ENCODE measurements at places on chromosomes 7 and 10.

DNA sequence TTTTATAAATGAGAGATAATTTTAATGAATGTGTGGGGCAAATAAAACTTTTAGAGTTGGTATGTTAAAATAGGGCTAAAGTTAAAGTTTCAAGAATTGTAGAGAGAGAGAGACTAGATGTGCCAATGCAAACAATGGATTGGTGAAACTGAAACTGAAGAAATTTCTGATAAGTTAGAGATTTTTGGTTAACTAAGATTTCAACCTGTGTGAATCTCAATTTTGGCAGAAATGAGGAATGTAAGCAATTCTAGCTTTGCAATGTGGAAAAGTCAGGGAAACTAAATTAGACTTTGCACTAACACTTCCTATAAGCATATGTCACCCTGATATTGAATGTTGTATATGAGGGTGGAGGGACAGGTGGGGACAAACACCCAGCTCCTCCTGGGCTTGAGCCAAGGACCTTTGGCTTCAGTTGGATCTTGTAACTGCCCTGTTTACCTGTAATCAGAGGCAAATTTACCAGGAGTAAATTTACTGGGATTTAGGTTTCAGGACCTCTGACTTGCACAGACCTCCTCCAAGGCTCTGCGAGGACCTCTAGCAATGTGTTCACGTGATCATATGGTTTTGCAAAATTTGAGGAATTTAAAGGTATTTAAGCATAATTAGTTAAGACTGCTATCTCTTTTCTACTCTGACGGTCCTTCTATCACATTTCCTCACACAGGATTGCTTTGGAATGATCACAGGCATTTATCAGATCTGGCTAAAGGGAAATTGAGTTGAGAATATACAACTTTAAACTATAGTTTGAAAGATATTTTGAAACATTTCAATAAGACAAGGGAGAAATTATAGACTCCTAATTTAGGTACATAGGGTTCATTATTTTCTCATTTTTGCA, 33.1 kb upstream of the RPA3 start:
- no peak for DNase-seq

DNA sequence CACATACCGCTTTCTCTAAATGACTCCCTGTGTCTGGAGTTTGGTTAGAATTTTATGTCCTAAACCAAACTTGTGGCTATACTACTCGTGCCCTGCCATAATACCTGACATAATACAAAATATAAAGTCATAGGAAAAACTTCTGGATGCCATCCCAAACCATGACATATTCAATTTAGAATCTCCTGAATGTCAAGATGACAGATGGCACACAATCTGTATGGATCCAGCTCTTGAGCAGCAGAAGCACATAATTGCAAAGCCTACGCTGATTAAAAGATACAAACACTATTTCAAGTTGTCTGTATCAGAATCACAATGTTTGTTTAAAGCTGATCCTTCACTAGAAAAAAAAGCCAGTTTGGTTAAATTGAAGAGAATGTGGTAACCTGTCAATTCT, 22.4 kb upstream of the CDC14C start:
- no peak for DNase-seq

- DNase-seq, result no peak
Observed at GRCh38 chr7:46841248-46841647, 740.7 kb downstream of the TNS3 start.

- DNase-seq, result no peak
Observed at GRCh38 chr10:123633106-123633505, 33.0 kb upstream of the GPR26 start.

DNA sequence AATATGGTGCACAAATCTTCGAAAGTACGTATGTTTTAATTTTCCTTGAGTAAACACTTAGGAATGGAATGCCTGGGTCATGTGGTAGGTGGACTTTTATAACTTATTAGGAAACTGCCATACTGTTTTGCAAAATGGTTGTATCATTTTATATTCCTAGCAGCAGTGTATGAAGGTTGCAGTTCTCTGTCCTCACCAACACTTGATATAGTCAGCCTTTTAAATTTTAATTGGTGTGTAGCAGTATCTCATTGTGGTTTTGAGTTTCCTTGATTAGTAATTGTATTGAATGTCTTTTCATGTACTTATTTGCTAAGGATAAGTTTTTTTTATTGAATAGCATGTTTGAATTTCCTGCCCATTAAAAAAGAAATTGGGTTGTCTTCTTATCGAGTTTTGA, 926 bp upstream of the PCBD1 start:
- DNase-seq, result no peak

DNA sequence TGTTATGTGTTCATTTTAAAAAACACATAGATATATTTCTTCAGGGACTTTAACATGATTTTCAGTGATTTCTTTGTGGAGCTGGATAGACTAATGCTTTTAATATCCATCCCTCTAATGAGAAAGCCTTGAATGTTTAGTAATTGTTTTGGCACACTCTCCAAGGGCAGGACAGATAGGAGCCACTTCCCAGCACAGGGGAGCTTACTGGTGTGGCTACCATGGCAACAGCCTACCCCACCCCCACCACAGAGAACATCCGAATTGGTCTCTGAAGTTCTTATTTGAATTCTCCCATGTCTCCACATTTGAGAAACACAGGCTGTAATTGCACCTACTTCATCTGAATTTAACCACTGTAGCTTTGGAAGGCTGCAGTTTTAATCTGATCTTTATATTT, 87.7 kb downstream of the PRKG1 start:
- DNase-seq, result no peak

GRCh38 chr7:7668706-7669105, 28.2 kb downstream of the UMAD1 start:
- DNase-seq, result no peak

- no peak for DNase-seq
Observed at GRCh38 chr7:51244885-51245284, 71.7 kb downstream of the COBL start.

DNA sequence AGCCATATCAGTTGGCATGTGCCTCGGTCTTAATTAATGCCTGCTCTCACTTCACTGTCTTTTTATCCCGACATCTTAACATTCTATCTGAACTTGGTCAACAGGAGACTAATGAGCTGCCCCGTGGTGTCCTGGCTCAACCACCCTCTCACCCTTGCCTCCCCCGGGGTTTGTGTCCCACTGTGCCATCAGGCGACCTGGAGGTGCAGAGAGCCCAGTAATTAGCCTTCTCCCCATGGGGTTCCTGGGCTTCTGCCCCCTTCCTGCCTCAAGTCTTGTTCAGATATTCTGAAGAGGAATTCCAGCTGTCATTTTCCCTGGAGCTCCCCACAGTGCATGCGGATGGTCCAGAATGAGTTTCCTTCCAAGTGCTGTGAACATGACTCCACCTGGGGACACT, 10.1 kb upstream of the JAKMIP3 start:
- no peak for DNase-seq

DNA sequence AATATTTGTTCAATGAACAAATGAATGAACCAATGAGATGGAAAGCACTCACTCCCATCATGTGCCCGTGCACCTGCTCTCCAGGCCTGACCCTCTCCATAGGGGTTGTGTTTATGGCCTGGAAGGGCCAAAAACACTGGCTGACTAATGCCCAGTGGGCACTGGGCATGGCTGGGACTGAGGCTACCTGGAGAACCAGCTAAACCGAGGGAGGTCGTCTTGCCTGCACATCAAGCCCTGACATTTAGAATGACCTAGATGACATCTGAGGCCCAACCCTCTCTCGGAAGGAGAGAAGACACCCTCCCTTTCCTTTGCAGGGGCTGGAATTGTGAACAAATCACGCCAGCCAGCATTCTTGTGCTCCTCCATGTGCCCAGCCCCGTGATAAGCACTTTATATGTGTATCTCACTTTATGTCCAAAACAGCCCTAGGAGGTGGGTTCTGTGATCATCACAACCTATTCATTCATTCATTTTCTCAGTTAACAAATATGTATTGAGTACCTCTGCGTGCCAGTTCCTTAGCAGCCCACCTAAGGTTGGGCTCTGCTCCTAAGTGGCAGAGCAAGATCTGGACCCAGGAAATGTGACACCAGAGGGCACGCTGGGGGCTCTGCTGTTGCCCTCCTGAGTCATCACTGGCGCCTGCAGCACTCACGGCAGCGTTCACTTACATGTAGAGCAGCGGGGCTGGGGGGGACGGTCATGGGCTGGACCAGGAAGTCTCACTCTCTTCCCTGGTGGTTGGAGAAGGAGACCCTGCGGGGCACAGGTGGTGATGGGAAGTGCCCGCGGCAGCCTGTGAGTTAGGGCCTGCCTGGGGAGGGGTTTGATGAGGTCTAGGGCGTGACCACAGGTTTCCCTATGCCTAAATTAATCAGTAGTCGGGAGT, 52.0 kb downstream of the TSPAN15 start:
- DNase-seq, result no peak

- no peak for DNase-seq
Observed at GRCh38 chr10:100282907-100283306, 3.6 kb downstream of the BLOC1S2 start.

DNA sequence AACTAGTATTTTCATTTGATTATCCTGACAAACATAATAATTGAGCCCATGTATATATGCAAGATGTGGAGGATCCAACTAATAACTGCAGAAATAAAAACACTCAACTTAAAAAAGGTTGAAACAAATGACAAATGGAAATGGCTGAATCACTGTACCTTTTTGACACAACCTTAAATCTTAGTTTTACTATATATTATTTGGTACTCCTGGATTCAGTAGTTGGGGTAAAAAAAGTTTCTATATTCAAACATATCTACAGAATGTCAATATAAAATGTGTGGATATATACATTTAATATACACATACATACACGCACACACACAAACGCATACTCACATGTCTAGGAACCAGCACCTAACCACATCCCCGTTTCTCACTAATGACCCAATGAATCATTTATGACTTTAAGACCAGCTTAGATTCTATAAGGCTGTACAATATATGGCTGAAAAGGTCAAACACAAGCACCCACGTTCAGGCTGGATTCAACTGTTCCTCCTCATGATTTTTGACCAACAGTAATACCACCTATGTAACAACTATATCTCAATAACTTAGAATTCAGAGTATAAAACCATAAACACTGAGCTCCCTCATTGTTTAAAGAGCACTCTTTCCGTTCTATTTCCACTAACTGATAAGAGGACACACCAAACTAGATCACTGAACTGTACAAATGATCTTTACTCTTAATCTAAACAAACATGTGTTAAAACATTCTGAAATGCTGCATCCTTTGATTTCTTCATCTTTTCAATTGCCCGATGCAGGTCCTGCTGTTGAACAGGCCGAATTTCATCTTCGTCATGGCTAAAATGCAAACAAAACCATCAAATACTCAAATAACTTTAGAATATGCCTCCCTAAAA, 63.8 kb downstream of the ATAD1 start:
- DNase-seq, result no peak

- DNase-seq, result no peak
Observed at GRCh38 chr10:3887404-3887803, 102.4 kb upstream of the KLF6 start.

- peak; percentile 56 for DNase-seq
Observed at GRCh38 chr10:51700228-51700817, 928 bp upstream of the CSTF2T start.

GRCh38 chr7:157005456-157006204, 4.8 kb downstream of the MNX1 start:
- DNase-seq, result no peak

All from fibroblast of skin of abdomen (primary cell).